ENCODE measurements at places on chromosomes 4 and X.

GRCh38 chrX:18886344-18887161, 97.4 kb downstream of the PHKA2 start:
- no peak for DNase-seq

DNA sequence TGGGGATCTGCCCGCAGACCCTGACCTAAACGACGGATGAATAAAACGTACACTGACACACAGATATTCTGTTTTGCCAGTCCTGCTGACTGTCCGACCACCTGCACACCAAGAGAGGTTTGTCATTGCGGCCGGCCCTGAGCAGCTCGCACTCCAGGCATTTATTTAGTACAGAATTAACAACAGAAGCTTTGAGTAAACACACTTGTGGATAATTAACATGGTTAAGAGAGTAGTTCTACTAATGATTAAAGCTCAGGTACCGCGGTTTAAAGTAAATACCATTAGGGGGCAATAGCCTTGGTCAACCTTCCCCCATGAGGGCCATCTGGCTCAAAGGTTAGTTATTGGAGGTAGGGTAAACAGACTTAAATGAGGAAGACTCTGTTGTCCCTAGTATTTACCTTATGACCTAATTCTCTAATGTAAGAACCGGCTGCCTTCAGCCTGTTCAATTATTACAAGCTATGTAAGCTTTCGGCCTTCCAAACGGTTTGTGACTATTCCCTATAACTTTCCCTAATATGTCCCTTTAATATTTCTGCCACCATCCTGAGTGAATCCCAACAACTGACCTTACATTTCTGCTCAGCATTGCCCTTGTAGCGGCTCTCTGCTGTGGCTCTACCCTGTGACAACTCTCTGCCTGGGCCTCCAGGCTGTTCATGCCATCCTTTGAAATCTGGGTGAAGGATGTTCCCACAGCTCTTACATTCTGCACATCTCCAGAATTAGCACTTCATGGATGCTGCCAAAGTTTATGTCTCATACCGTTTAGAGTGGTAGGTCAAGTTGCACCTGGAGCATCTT, 46.9 kb upstream of the SYTL5 start:
- DNase-seq = peak; percentile 28

GRCh38 chr4:80500613-80501012, 165.1 kb downstream of the CFAP299 start:
- DNase-seq = no peak

DNA sequence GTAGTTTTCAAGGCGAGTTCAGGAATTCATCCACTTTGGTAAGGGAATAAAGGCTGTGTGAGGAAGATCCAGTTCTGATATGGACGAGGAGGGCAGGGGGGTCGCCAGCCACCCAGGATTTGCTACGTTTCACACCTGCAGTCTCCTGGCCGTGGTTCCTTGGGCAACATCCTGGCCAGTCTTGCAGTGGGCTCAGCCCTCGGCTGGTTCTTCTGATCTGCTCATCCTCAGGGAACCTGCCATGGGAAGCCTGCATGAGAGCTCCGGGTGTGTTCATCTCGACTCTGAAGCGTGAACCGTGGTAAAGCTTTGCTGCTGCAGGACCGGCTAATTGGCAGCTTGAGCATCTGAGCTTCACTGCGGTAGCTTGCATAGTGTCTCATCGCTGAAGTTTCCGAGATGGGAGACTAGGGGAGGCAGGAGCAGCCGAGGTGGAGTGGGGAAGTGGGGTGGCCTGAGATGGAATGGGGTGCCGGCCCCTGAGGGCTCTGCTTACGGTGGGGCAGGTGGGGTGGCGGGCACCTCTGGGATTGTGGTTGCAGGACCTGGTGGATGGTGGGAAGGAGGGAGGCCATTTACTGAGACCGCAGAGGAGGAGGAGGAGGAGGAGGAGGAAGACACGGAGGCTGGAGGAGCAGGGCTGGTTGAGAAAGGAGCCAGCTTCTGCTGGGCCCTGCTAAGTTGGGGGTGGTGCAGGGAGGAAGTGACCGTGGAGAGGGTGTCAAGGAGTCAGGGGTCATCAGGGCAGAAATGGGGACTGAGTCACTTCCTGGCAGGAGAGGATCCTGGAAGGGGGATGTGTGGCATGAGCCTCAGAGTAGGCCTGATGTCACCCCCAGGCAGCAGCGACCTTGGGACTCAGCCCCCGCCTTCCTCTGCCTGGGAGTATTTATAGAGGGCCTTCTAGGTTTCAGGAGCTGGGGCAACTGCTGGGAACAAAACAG, 213.1 kb upstream of the PSAPL1 start:
- DNase-seq = no peak

DNA sequence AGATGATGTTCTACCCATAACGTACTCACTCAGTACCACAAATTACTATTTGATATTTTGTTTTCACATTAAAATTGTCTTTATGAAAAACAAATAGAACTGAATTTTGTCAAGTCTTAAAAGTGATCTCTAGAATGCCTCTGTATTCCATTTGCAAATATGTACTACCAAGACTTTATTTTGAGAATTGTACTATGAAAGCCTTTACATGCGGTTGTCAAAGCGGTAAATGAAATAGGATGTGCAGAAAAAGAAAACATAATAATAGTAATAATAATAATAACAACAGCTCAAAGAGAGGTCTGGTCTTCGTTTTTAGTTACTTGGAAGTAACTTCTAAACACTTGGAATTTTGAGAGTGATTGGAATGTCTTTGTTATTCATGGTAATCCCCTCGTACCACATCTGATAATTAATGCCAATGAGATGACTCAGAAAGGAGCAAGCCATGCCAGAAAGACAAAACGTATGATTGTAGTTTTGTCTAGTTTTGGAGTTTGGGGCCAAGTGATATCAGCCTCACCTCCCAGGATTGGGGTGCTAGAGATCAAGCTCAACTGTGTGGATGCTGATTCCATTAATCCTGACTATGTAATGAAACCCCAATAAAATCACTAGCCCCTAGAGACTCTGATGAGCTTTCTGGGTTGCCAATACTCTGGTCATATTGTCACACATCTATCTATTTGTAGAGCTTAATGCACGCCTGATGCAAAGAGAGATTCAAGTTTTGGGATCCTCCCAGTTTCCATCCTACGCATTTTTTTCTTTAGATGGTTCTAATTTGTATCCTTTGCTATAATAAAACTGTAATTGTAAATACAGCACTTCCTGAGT, 20.2 kb upstream of the CTSO start:
- DNase-seq = no peak

Measured in NCI-H2029 treated with DMSO at 0.1 percent for 48 hours (cell line).